ENCODE measurements at places on chromosomes 12 and 14. TPM values are rescaled to one million over a fixed set of nuclear protein-coding genes. Genes with fewer than 3 reads are reported as not detected.

- no peak overlapping the region for H3K4me3 ChIP-seq
- H3K27me3 ChIP-seq = no peaks in the 10 kb centered on the region
Measured at GRCh38 chr14:39581474-39581873, 149.2 kb upstream of the FBXO33 start.

Gene NR2C1
- 24.4 TPM for total RNA-seq

Gene FSCB
- not detected for total RNA-seq

- DNase-seq = no peak
- no peaks in the 10 kb centered on the region for H3K36me3 ChIP-seq
Measured at GRCh38 chr14:28783664-28784063, 17.1 kb downstream of the FOXG1 start.

DNA sequence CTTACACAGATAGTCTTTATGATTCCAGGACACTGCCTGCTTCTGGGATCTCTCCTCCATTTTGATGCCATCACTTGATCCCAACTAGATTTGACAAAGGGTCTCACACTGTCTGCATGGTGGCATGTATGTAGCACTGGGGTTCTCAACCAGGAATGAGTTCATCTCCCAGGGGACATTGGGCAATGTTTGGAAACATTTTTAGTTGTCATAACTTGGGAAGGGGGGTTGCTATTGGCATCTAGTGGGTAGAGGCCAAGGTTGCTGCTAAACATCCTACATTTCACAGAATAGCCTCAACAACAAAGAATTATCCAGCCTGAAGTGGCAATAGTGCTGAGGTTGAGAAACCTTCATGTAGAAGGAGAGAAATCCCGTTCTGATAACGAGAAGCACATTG lies 376.2 kb downstream of the DPF3 start:
- no peak overlapping the region for H3K4me3 ChIP-seq
- no peaks in the 10 kb centered on the region for H3K4me1 ChIP-seq
- no peaks in the 10 kb centered on the region for H3K36me3 ChIP-seq
- no peak overlapping the region for H3K27ac ChIP-seq
- no peaks in the 10 kb centered on the region for H3K27me3 ChIP-seq

GRCh38 chr12:95723693-95724384 lies 66.7 kb downstream of the NTN4 start:
- H3K27ac ChIP-seq = no peak overlapping the region
- H3K4me1 ChIP-seq = peaks cover 2% of the 10 kb centered on the region
- no peak overlapping the region for H3K4me3 ChIP-seq

Gene TBX3
- total RNA-seq = 3.7 TPM

Gene GPRC5A
- total RNA-seq = 36.6 TPM

GRCh38 chr14:89564286-89564957 lies 147.4 kb upstream of the FOXN3 start:
- DNase-seq = no peak
- H3K36me3 ChIP-seq = no peaks in the 10 kb centered on the region
- H3K4me1 ChIP-seq = no peaks in the 10 kb centered on the region
- H3K4me3 ChIP-seq = peak overlapping the region; percentile 49

DNA sequence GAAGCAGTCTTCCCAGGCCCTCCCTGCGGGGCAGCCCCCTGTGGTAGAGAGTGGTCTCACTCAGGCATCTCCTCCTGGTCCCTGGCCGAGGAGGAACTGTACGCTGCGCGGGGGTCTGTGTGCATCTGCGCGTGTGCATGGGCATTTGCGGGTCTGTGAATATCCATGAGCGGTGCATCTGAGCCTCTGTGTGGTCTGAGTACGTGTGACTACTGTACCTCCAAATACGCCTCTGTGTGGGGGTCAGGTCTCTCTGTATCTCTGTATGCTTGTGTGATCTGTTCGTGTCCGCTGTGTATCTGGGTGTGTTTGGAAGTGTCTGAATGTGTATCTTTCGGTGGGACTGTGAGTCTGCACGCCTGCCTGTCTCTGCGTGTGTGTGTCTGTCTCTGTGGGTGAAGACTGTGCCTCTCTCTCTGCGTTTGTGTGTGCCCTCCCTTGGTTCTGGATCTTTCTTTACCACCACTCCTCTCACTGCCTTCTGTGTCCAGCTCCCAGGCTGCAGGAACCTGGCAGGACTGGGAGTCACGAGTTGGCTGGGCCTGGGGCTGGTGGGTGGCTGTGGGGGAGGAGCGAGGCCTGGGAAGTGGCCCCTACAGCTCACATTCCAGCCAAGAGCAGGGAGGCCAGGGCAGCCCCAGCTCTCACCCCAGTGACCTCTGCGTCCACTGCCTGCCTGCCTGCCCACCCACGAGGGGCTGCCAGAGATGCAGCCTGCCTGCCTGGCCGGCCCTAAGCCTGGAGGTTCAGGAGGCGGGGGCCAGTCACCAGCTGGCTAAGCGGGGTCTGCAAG lies 1.1 kb upstream of the PGF start:
- no peaks in the 10 kb centered on the region for H3K36me3 ChIP-seq
- H3K27me3 ChIP-seq = no peaks in the 10 kb centered on the region
- H3K27ac ChIP-seq = no peak overlapping the region
- no peaks in the 10 kb centered on the region for H3K4me1 ChIP-seq

- no peak for DNase-seq
- H3K4me1 ChIP-seq = peaks cover 4% of the 10 kb centered on the region
- no peaks in the 10 kb centered on the region for H3K36me3 ChIP-seq
Measured at GRCh38 chr12:111570084-111570961, 28.8 kb downstream of the ATXN2 start.

Gene CLEC1B
- total RNA-seq = not detected

DNA sequence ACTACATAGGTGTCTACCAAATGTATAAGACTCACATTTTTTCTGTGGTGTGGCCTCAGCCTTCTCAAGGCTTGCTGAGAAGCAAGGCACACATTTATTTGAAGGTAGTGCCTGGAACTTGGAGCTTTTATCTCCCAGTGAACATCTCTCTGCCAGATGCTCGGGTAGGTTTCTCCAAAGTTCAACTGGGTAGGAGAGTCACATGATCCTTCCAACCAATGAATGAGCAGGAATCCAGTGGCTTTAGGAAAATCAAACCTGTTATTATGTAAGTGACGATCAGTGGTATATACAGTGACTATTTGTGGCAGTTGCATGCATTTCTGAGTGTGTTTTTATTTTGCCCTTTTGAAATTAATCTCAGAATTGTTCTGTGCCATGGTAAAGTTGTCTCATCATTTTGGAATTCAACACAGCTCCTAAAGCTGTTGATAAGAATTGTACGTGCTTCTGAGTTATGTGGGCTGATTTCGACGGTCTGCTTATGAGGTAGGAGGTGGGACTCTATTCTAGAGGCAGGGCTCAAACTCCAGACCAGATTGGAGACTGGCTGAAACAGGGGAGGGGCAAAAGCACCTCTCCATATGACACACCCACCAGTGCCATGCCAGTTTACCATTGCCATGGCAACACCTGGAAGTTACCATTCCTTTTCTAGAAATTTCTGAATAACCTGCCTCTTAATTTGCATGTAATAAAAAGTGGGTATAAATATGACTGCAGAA lies 57.6 kb downstream of the EID3 start:
- no peaks in the 10 kb centered on the region for H3K4me1 ChIP-seq
- DNase-seq = no peak
- no peaks in the 10 kb centered on the region for H3K27me3 ChIP-seq
- no peaks in the 10 kb centered on the region for H3K36me3 ChIP-seq
- no peak overlapping the region for H3K4me3 ChIP-seq
- peak overlapping the region; percentile 60 for H3K27ac ChIP-seq

- no peaks in the 10 kb centered on the region for H3K27me3 ChIP-seq
- no peak overlapping the region for H3K27ac ChIP-seq
- H3K4me1 ChIP-seq = no peaks in the 10 kb centered on the region
- no peaks in the 10 kb centered on the region for H3K36me3 ChIP-seq
- no peak for DNase-seq
Measured at GRCh38 chr12:44046732-44047417, 211.0 kb downstream of the TMEM117 start.

GRCh38 chr14:56098021-56098420 lies 20.2 kb upstream of the PELI2 start:
- DNase-seq = no peak
- H3K27ac ChIP-seq = no peak overlapping the region
- no peak overlapping the region for H3K4me3 ChIP-seq

Gene TRAFD1
- total RNA-seq = 35.5 TPM

GRCh38 chr12:56437430-56438176 lies 11.6 kb downstream of the TIMELESS start:
- H3K27ac ChIP-seq = no peak overlapping the region
- peaks cover 1% of the 10 kb centered on the region for H3K36me3 ChIP-seq
- no peak overlapping the region for H3K4me3 ChIP-seq
- H3K4me1 ChIP-seq = no peaks in the 10 kb centered on the region
- H3K27me3 ChIP-seq = no peaks in the 10 kb centered on the region

Gene MANSC4
- not detected for total RNA-seq

Gene ITPR2
- 40.3 TPM for total RNA-seq

DNA sequence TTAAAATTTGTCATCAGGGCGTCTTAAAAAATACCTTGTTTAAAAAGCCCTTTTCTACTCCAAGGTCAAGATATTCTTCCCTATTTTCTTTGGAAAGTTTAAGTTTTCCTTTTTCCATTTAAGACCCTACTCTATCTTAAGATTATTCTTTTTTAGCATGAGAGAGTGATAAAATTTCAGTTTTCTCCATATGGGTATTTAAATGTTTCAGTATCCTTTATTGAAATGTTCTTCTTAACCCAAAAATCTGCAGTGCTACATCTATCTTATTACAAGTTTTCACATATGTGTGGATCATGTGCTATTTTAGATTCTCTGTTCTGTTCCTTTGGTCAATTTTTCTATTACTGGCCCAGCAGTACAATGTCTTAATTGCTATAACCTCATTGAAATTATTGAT lies 202.2 kb downstream of the TTC6 start:
- no peaks in the 10 kb centered on the region for H3K36me3 ChIP-seq
- DNase-seq = no peak

Gene DEPDC4
- total RNA-seq = 0.29 TPM

Gene AQP2
- not detected for total RNA-seq

DNA sequence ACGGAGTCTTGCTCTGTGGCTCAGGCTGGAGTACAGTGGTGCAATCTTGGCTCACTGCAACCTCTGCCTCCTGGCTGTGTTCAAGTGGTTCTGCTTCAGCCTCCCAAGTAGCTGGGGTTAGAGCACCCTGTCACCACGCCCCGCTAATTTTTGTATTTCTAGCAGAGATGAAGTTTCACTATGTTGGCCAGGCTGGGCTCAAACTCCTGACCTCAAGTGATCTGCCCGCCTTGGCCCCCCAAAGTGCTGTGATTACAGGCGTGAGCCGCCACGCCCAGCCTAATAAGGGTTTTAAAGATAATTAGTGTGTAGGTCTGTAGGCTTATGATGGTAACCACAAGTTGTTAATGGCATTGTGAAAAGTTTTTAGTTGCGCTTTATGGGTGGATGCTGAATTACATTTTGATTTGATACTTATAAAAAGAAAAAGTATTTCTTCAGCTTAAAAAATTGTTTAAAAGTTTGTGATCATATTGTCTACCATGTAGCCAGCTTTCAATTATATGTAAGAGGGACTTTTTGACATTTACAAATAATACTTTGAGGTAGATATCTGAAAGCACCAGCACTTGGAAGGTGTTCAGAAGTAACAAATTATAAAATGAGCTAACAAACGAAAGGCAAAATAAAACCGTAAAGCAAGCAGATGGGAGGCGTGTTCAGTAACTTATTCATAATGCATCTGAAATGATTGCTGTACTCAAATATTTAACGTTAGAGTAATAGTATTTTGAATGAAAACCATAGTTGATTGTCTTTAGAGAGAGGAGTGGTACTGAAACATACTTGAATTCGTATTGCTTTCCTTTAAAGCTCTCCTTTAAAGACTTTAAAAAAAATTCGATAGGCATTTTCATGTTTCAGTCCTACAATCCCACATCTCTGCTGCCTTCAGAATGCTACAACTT lies 37.1 kb downstream of the MDM2 start:
- H3K27me3 ChIP-seq = no peaks in the 10 kb centered on the region
- H3K36me3 ChIP-seq = peaks cover 2% of the 10 kb centered on the region
- DNase-seq = no peak
- H3K4me1 ChIP-seq = no peaks in the 10 kb centered on the region

DNA sequence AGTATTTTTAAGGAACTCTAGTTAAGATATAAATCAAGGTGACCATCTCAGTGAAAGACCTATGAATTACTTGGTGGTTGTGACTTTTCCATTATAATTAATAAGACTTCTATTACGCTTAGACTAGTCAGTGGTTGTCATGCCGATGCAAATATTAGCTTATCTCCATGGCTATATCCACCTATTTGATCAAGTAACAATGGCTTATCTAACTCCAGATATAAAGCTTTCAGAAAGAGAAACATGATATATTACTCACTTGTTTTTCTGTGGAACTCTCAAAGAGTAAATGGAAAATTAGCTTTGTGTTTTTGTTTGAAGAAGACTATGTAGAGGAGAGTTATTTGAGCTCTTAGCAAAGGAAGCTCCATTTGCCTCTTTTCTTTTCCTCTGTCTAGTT lies 323.8 kb upstream of the DCN start:
- no peaks in the 10 kb centered on the region for H3K27me3 ChIP-seq
- H3K27ac ChIP-seq = no peak overlapping the region
- no peaks in the 10 kb centered on the region for H3K4me1 ChIP-seq
- DNase-seq = no peak
- H3K4me3 ChIP-seq = no peak overlapping the region

- H3K27ac ChIP-seq = no peak overlapping the region
- H3K27me3 ChIP-seq = no peaks in the 10 kb centered on the region
- H3K4me1 ChIP-seq = no peaks in the 10 kb centered on the region
- no peak overlapping the region for H3K4me3 ChIP-seq
- DNase-seq = no peak
Measured at GRCh38 chr12:3630621-3631271, 122.2 kb downstream of the CRACR2A start.

Gene PIWIL1
- not detected for total RNA-seq

GRCh38 chr12:115597157-115597712 lies 680.3 kb downstream of the MED13L start:
- no peak overlapping the region for H3K4me3 ChIP-seq
- no peaks in the 10 kb centered on the region for H3K27me3 ChIP-seq
- H3K4me1 ChIP-seq = no peaks in the 10 kb centered on the region
- H3K36me3 ChIP-seq = no peaks in the 10 kb centered on the region

DNA sequence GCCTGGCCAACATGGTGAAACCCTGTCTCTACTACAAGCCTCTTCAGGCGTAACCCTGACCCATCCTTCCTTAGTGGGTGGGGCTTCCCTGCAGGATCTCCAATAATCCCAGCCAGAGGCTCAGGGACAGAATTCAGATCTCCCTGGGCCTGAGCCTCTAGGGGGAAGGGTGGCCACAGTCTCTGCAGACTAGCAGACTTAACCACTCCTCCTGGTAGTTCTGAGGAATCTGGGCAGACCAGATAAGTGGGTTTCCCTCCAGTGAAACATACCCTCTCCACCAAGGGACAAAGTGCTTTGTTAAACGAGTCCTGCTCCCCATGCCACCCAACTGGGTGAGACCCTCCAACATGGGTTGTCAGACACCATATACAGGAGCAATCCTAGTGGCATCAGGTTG lies 36.6 kb upstream of the TRIM9 start:
- H3K36me3 ChIP-seq = no peaks in the 10 kb centered on the region
- DNase-seq = no peak
- H3K4me1 ChIP-seq = no peaks in the 10 kb centered on the region

DNA sequence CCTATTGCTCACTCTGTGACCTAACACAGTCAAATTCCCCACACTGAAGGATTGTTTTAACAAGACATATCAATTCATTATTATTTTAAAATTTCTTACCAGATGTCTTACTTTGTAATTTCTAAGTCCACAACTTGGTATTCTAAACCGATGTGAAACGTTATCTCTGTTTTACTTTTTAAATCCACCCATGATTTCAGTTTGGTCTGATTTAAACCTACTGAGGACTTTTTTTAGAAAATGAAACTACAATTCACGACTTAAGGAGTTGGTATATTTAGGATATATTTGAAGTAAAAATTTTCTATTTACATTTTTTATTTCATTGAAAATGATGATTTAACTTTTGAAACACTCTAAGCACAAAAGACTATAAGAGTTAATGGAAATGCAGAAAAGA lies 35.1 kb upstream of the GRIP1 start:
- H3K27me3 ChIP-seq = no peaks in the 10 kb centered on the region
- H3K4me3 ChIP-seq = no peak overlapping the region
- no peaks in the 10 kb centered on the region for H3K36me3 ChIP-seq
- DNase-seq = no peak
- H3K27ac ChIP-seq = no peak overlapping the region
